ENCODE measurements at places on chromosomes 4 and X. TPM values are rescaled to one million over a fixed set of nuclear protein-coding genes. Genes with fewer than 3 reads are reported as not detected.

- DNase-seq: no peak
Measured at GRCh38 chrX:136193771-136194170, 46.4 kb downstream of the FHL1 start.

GRCh38 chrX:151724563-151725337 lies 8.9 kb downstream of the FATE1 start:
- no peak for DNase-seq

CT45A5 gene
- total RNA-seq: not detected

DNA sequence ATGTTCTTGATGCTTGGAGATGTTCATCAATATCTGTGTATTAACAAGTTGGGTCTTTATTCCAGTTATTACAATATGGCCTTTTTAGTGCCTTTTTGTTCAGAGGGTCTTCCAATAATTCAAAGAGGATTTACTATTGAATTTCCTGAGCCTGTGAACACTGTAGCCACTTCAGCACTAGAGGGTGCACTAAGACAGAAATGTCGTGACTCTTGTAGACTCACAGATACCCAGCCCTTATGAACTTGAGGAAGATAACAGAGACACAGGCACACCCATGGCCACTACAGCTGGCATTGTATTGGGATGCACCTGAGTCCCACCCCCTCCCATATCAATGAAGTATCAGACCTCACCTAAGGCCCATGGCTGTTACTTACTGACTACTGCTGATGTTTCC lies 54.4 kb upstream of the ACTRT1 start:
- DNase-seq: peak; percentile 17

CYBB gene
- 0.23 TPM for total RNA-seq

DNA sequence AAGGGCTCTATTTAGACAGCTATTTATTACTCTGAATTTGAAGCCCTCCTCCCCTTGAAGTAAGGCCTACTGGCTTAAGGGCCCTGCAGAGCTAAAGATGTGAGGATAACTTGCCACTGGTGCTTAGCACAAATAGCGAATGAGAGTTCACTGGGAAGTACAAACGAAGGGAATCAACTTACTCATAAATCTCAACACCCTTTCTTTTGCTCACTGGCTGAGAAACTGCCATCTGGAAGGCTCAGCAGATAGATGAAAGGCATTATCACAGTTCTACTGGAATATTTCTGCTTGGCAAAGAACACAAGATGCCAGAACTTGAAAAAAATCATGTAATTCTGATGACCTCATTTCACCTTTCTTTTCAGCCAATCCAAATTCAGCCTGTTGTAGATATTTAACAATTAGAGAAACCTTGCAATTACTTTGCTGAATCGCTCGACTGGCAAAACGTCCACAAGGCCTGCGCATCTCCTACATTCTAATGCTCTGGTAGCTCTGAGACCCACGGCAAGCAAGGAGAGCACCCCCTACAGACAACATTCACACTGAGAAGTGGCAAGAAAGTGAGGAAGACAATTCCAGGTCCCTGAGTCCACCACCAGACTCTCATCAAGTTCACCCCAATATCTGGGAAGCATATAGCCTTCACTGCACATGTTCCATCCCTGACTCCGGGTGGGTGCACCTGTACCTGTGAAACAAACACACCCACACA lies 27.5 kb downstream of the TSPAN5 start:
- DNase-seq: no peak

GRCh38 chrX:68049466-68049865 lies 383.8 kb downstream of the OPHN1 start:
- no peak for DNase-seq

DNA sequence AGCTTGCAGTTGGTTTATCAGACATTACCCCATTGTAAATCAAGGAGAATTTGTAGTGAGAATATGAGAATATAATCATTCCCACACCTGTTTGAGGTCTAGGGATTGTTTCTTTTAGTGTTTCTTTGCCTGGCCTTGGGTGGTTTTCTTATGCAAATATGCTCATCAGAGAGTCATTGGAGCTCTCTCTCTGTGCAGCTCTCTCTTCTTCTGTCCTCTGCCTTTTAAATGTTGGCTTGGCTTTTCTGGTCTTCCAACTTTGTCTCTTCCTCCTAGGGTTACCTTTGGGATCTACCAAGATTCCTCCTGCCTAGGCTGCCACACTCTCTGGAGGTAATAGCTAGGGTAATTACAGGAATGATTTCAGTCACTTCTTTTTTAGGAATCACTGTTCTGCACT lies 102.3 kb upstream of the ARSJ start:
- no peak for DNase-seq

KCND1 gene
- 5.5 TPM for total RNA-seq

DNA sequence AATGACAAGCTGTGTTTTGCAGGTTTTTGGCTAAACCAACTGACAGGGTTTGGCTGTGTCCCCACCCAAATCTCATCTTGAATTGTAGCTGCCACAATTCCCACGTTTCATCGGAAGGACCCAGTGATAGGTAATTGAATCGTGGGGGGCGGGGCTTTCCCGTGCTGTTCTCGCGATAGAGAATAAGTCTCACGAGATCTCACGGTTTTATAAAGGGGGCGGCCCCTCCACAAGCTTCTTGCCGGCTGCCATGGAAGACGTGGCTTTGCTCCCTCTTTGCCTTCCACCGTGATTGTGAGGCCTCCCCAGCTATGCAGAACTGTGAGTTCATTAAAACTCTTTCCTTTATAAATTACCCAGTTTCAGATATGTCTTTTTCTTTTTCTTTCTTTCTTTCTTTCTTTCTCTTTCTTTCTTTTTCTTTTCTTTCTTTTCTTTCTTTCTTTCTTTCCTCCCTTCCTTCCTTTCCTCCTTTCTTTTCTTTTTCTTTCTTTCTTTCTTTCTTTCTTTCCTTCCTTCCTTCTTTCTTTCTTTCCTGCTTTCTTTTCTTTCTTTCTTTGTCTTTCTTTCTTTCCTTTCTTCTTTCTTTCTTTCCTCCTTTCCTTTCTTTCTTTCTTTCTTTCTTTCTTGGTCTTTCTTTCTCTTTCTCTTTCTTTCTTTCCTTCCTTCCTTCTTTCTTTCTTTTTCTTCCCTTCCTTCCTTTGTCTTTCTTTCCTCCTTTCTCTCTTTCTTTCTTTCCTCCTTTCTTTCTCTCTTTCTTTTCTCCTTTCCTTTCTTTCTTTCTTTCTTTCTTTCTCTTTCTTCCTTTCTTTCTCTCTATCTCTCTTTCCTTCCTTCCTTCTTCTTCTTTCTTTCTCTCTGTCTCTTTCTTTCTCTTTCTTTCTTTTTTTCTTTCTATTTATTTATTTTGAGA lies 54.8 kb downstream of the SHOX start:
- DNase-seq: no peak

CXCL1 gene
- 12.8 TPM for total RNA-seq

OTC gene
- not detected for total RNA-seq

PUDP gene
- total RNA-seq: 14.2 TPM

LRRC66 gene
- 0.08 TPM for total RNA-seq

DNA sequence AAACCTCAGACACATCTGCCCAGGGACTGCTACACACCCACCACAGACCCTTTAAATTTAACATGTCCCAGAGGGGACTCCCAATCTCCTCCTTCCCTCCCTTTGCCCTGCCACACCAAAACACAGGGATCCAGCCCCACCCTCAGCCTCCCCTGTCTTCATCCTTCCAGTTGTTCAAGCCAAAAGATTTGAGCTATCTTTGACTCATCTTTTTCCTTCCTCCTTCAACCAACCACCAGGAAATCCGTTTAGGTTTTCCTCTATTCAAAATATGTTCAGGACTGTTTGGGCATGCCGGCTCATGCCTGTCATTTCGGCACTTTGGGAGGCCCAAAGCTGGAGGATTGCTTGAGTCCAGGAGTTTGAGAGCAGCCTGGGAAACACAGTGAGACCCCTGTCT lies 6.9 kb upstream of the STK32B start:
- DNase-seq: no peak

GRCh38 chrX:151970027-151970426 lies 4.4 kb downstream of the GABRE start:
- DNase-seq: no peak

DNA sequence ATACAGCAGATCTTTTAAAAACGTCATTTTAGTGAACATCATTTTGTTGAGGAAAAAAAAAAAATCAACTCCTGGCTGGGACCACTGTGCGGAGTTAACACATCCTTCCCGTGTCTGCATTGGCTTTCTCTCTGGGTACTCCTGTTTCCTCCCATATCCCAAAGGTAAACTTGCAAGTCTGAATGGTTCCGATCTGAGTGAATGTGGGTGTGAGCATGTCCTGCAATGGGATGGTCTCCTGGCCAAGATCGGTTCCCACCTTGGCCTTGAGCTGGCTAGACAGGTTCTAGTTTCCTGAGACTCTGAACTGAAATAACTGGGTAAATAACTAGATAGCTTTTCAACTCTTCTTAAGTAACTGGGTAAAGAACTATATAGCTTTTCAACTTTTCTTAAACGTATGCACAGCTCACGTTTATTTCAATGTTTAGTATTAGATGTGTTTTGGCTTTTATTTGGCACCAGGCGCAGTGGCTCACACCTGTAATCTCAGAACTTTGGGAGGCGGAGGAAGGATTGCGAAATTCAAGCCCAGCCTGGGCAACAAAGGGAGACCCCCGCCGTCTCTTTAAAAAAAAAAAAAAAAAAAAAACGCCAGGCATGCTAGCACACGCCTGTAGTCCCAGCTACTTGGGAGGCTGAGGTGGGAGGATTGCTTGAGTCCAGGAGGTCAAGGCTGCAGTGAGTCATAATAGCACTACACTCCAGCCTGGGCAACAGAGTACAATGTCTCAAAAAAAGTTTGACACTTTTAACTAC lies 14.0 kb downstream of the RBMX start:
- no peak for DNase-seq

DNA sequence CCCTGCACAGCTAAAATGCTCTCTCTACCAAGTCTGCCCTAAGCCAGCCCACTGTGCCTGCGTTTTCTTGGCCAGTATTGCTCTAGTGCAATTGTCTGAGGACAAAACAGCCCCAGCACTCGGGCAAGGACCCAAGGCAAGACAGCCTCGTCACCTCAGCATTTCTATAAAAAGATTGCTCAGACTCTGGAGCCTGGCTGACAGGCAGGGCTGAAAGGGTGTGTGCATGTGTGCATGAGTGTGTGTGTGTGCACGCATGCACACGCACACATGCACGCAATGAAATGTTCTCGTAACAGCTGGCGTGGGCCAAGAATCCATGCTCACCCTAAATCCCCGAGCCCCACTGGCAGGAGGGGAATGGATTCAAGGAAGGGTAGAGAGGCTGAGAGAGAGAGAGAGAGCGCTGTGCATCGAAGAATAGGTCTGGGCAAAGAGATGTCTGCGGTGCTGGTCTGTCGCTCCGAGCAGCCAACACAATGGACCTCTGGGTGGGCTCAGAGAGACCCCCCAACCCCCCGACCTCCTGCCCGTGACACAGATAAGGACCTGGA lies 579.2 kb downstream of the BCOR start:
- no peak for DNase-seq

EGF gene
- not detected for total RNA-seq

DNA sequence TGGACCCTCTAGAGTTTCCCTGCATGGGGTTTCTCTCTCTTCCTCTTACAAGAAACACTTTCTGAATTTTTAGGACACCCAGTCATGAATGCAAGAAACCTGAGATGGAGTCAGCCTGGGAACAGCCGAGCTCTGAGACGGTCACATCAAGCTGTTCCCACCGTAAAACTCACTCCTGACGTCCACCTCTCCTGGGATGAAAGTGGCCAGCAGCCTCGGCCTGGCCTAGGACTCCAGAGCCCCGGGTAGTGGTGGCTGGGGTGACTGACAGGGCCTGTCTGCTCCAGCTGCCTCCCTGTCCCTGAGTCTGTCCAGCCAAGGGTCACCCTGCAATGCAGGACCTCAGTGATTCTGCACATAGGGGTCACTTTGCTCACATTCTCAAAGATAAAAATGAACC lies 217.8 kb downstream of the SHOX start:
- no peak for DNase-seq

DNA sequence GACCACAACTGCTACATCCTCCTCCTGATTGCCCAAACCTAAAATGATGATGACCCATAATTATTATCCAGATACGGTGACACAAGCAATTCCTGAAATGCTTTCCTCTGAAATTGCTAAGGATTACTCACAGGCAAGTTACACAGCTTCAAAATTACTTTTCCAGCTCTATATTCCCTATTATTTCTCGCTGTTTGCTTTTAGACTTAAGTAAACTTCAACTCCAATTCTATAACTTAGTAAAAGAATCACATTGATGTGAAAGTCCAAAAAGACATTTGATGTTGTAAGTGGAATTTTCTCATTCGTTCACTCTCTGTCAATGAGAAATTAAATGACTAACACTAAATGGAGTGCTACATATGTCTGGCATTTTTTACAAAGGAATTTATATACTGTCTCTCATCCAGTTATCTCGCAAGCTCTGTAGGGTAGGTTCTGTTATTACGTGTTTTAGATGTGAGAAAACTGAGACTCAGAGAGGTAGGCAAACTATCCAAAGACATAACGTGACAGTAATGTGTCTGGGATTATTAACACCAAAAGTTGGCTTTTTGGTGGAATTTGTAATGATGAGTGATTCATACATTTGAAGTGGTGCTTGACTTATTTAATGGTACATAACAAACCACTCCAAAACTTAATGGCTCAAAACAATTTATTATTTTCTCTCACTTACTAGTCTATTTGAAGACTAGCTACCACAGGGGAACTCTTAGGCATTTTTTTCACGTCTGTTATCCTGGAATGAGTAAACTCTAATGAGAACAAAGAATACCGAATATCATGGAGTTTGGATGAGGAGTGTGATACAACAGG lies 31.5 kb downstream of the PALLD start:
- DNase-seq: no peak

- DNase-seq: no peak
Measured at GRCh38 chr4:82913305-82913704, 12.8 kb downstream of the THAP9 start.

SPON2 gene
- 1.8 TPM for total RNA-seq

DNA sequence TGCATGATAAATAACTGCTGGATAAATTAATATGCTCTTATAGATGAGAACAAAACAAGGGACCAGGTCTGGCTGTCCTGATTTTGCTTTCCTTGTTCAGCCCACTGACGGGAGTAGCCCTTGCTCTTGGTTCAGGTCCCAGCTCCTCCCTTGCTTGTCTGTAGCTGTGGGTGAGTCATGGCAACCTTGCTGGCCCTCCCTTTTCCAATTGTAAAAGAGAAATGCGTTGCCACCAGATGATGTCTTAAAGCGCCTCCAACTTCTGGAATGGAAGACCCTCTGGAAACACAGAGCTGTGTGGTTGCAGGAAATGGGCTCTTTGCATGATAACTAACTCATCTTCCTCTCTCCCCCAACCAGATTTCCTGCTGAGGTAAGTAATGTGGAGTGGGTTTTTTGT lies 171.4 kb downstream of the AASDH start:
- no peak for DNase-seq

GRCh38 chr4:41362621-41363383 lies 106.1 kb downstream of the UCHL1 start:
- DNase-seq: no peak

PFKFB1 gene
- 0.36 TPM for total RNA-seq

- DNase-seq: no peak
Measured at GRCh38 chr4:31084806-31085416, 364.7 kb downstream of the PCDH7 start.
